ENCODE measurements at places on chromosomes 6 and 20. TPM values are rescaled to one million over a fixed set of nuclear protein-coding genes. Genes with fewer than 3 reads are reported as not detected.

The PGC gene
- 0.65 TPM for total RNA-seq

The OR2J3 gene
- not detected for total RNA-seq

- peak; percentile 56 for DNase-seq
These were observed 20.2 kb downstream of the SDCBP2 start for GRCh38 chr20:1308702-1309095.

- no peak for DNase-seq
These were observed 665 bp downstream of the FASTKD5 start for GRCh38 chr20:3158968-3159431.

GRCh38 chr6:48695872-48696271 is 584.9 kb upstream of the PTCHD4 start:
- no peak for DNase-seq

GRCh38 chr6:161074496-161075121 is 83.0 kb downstream of the MAP3K4 start:
- DNase-seq: no peak

DNA sequence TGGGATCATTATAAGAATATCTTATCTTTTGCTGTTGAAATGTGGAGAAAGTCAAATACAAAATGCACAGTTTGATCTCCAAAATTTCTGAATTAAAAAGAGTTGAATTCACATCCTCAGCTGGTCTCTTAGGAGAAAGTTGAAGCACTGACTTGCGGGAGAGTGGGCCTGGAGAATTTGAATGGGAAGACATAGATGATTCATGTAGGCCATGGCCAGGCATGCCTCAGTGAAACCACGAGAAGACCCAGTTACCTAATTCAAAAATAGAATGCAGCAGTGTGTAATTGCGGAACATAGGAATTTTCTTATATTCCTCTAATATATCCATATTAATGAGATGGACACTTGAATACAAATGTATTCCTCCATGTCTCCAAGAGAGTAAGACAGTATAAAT is 53.0 kb upstream of the DTNBP1 start:
- no peak for DNase-seq

- no peak for DNase-seq
These were observed 679.5 kb downstream of the MAFB start for GRCh38 chr20:40009542-40009941.

DNA sequence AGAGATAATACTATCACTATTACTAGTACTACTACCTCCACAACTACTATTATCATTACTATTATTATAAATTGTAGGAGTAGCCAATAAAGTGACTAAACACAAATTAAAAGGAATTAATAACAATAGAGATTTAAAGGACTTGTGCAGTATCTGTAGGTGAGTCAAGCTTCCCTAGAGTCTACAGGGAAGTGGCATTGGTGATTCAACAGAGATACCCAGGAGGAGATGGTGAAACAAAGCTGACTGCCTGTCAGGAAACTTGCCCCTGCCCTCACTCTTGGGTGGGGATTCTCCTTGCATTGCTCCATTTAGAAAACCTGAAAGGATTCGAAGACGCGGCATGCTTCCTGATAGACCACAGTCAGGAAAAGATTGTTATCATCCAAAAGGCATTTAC is 23.3 kb upstream of the BCLAF1 start:
- no peak for DNase-seq

GRCh38 chr6:2885967-2886735 is 17.0 kb downstream of the SERPINB9 start:
- no peak for DNase-seq

GRCh38 chr6:142796571-142796970 is 148.4 kb downstream of the HIVEP2 start:
- DNase-seq: no peak

DNA sequence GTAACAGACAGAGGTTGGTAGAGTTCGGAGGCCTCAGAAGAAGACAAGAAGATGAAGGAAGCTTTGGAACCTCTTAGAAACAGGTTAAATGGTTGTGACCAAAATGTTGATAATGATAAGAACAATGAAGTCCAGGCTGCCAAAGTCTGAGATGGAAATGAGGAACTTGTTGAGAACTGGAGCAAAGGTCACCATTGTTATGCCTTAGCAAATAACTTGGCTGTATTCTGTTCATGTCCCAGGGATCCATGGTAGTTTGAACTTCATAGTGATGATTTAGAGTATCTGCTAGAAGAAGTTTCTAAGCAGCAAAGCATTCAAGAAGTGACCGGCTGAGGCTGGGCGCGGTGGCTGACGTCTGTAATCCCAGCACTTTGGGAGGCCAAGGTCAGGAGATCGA is 11.1 kb upstream of the LSM14B start:
- DNase-seq: no peak

The CGA gene
- total RNA-seq: not detected

- DNase-seq: no peak
These were observed 91.5 kb upstream of the GCM1 start for GRCh38 chr6:53240139-53240538.

GRCh38 chr6:107458672-107459282 is 587 bp downstream of the PDSS2 start:
- DNase-seq: peak; percentile 76

The MICA gene
- total RNA-seq: 19.8 TPM

DNA sequence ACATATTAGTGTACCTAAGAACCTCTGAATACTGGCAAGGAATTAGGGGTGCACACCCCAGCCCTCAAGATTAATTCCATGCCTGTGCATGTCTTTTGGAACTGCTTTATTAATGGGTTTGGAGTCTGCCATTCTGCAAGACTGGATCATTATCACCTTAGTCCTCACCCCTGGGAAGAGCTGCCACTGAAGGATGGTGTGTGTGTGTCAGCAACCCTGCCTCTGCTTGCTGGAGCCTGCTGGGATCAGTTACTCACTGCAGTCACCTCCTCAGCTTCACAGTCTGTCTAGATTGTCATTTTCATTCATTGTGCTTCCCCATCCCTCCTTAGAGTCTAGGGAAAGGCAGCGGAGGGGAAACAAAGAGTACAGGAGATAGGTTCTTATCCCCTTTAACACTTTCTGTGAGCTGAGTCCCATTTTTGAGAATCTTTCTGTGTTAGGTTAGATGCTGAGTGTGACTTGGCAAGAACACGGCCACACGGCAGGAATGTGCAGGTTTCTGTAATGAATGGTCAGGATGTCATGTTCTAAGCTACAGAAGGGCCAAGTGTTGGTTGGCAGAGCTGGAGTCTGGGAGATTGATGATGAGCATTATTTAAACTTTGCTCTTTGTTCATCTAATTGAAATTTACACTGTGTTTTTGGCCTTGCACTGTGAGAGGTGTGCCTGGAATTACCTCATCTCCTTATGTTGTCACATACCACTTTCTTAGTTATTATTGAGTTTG is 21.1 kb downstream of the GHRH start:
- DNase-seq: no peak

- no peak for DNase-seq
These were observed 162.5 kb upstream of the CITED2 start for GRCh38 chr6:139536751-139537617.

The EPB41L2 gene
- total RNA-seq: 340 TPM

GRCh38 chr6:138862456-138862855 is 66.6 kb downstream of the ECT2L start:
- DNase-seq: no peak

The CCN2 gene
- 588 TPM for total RNA-seq

The WFDC6 gene
- not detected for total RNA-seq

- no peak for DNase-seq
These were observed 3.5 kb downstream of the TGM3 start for GRCh38 chr20:2299301-2299700.

DNA sequence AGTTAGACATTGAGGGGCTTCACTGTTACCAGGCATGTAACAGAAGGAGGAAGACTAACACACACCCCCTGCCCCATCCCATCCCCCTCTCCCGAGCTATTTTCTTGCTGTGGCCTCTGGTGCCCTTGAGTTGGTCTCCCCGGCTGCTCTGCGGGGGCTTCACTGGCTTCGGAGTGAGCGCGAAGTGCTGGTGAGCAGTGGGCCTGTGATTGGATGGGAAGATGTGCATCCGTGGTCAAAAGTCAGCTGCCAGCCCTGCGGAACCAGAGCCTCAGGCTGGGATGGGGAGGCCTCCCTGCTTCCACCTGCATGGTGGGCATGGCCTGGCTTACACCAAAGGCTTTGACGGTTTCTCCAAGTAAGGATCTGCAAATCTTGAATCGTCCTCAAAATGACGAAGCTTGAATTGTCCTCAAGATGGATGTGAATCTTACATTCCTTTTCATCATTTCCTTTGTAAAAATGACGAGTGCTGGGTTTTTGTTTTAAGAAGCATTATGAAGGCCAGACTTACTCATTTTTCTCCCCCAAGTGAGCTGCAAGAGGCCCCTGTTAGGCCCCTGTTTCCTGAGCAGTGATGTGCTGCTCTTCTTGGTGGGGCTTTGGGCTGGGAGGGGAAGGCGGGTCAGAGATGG is 23.7 kb downstream of the SPATA2 start:
- no peak for DNase-seq

GRCh38 chr20:46997187-46997586 is 102.5 kb downstream of the EYA2 start:
- no peak for DNase-seq

The TNXB gene
- 441 TPM for total RNA-seq

DNA sequence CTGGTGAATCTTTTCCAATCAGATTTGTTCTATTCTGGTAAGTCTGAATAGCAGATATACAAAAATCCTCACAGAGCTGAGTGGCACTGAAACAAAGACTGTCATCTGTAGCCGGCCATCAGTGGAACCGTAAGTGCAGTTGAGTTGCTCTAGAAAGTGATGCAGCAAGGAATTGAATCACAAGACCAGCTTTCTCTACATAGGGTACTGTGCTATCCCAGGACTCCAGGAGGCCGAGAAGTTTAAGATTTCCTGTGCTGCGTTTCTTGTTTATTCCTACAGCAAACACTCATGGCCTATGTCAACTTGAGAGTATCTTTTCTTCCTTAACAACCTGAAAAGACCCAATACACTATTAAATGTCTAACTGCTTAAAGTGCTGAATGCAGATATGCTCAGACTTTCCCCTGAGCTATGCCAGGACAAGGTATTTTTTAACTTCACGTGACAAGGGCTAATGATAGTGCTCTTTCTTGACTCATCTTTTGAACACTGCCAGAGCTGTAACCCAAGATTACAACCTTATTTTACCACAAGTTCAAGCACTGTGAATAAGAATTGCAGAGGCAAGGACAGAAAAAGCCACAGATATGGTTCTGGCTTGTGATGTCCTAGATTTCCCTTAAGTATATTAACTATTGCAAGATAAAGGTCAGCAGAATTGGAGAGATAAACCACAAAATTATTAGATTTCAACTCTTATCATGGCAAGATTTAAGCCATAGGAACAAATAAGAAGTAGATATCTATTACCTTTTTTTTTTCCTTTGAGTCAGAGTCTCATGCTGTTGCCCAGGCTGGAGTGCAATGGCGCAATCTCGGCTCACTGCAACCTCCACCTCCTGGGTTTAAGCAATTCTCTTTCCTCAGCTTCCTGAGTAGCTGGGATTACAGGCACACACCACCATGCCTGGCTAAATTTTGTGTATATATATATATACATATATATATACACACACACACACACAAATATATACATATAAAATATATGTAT is 71.6 kb downstream of the GJA1 start:
- no peak for DNase-seq
